ENCODE measurements at places on chromosomes 16 and 17. TPM values are rescaled to one million over a fixed set of nuclear protein-coding genes. Genes with fewer than 3 reads are reported as not detected.

CSH2 gene
- total RNA-seq = not detected

KRTAP1-5 gene
- not detected for total RNA-seq

CIITA gene
- total RNA-seq = 4.5 TPM

TP53TG3F gene
- total RNA-seq = not detected

CSH1 gene
- total RNA-seq = not detected

SLC6A2 gene
- not detected for total RNA-seq

ADGRG3 gene
- 0.84 TPM for total RNA-seq

METTL16 gene
- total RNA-seq = 20.8 TPM
